ENCODE measurements at places on chromosomes 13 and 19. TPM values are rescaled to one million over a fixed set of nuclear protein-coding genes. Genes with fewer than 3 reads are reported as not detected.

Gene MATK
- polyA plus RNA-seq, result 2.7 TPM

Gene KLK15
- not detected for polyA plus RNA-seq

Gene ZNF578
- 4.2 TPM for polyA plus RNA-seq

Gene SLC5A5
- 0.05 TPM for polyA plus RNA-seq

Gene PGLYRP1
- polyA plus RNA-seq, result not detected

GRCh38 chr19:13303381-13304129 is 153.3 kb downstream of the IER2 start:
- no peak for DNase-seq

DNA sequence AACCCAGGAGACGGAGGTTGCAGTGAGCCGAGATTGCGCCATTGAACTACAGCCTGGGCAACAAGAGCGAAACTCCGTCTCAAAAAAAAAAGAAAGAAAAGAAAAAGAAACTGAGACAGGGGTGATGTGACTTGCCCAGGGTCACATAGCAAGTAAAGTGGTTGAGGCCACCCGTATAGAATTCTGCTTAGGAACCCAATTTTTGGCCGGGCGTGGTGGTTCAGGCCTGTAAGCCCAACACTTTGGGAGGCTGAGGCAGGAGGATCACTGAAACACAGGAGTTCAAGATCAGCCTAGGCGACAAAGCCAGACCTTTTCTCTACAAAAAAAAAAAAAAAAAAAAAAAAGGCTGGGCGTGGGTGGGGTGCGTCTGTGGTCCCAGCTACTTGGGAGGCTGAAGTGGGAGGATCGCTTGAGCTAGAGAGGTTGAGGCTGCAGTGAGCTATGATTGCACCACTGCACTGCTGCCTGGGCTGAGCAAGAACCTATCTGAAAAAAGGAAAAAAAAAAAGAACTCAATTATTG is 1.3 kb downstream of the SNRPA start:
- no peak for DNase-seq

DNA sequence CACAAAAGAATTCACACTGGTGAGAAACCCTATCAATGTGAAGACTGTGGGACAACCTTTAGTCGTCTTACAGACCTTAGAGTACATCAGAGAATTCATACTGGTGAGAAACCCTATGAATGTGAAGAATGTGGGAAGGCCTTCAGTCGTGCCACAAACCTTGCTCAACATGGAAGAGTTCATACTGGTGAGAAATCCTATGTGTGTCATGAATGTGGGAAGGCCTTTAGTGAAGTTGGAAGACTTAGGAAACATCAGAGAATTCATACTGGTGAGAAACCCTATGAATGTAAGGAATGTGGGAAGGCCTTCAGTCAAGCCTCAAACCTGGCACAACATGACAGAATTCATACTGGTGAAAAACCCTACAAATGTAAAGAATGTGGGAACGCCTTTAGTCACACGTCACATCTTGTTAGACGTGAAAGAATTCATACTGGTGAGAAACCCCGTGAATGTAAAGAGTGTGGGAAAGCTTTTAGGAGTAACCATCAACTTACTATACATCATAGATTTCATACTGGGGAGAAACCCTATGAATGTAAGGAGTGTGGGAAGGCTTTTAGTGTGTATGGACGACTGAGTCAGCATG is 24.0 kb upstream of the ZNF573 start:
- DNase-seq, result no peak

- no peak for DNase-seq
Measured at GRCh38 chr13:39874331-39875053, 219.0 kb downstream of the COG6 start.

GRCh38 chr13:33610438-33611120 is 207.4 kb upstream of the RFC3 start:
- no peak for DNase-seq

DNA sequence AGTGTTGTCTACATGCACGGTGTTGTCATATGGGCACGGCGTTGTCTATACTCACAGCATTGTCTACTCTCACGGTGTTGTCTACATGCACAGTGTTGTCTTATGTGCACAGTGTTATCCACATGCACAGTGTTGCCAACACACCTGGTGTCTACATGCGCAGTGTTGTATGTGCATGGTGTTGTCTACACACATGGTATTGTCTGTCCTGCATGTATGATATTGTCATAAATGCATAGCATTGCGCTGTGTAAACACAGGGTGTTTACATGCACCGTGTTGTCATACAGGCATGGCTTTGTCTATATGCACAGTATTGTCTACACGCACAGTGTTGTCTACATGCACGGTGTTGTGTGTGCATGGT is 6.8 kb downstream of the ADPRHL1 start:
- DNase-seq, result no peak

DNA sequence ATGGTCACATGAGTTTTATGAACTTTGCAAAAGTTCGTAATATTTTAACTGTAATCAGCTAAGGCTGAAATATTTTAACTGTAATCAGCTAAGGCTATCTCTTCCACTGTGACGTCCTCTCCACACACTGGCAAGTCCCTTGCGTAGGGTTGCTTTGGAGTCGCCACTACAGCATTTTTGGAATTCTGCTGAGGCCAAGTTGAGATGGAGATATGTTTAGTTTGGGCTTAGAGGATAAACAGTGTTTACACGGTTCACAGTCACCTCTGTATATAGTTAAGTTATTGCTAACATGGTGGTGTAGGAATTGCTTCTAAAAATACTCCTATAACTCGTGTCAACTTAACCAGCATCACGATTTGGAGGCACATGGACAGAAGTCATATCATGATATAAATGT is 143.6 kb upstream of the SERP2 start:
- no peak for DNase-seq

DNA sequence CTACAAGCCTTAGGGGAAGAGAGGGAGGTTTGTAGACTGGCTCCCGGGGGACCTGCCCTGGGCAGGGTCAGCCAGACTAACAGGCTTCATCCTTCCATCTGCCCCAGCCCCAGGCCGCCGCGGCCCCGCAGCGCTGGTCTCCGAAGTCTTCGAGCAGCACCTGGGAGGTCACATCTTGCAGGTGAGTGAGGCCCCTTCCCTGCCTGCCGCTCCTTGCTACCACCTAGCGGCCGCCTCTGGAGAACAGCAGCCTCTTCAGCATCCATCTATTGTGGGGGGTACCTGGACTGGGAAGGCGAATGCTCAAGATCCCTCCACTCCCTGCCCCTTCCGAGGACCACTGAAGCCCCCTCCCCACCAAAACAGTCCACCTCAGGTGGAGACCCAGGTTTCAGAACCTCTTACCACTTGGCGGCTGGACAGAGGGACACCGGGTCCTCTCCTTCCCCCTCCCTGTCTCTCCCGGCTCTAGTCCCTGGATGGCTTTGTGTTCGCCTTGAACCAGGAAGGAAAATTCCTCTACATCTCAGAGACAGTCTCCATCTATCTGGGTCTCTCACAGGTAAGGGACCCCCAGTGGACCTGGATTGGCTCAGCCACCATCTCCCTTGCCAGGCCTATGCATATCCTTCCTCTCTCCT is 12.7 kb downstream of the NPAS1 start:
- DNase-seq, result no peak

GRCh38 chr19:35352448-35353304 is 5.0 kb downstream of the FFAR1 start:
- peak; percentile 73 for DNase-seq

DNA sequence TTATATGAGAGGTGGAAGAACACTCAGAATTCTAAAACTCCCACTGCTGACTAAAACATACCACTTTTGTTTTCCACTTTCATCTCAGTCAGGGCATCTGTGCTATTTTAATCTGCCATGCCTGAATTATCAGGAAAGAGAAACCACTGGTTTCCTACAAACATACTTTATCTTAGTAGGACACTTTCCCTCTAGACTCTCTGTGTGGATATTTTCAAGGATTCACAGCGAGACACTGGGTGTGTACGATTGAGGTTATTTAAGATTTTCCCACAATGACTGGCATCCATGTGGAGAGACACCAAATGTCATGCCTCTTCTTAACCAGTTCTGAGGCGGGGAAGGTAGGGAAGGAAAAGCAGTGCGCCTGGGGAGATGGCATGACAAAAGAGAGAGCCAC is 212.2 kb downstream of the ENOX1 start:
- DNase-seq, result no peak

DNA sequence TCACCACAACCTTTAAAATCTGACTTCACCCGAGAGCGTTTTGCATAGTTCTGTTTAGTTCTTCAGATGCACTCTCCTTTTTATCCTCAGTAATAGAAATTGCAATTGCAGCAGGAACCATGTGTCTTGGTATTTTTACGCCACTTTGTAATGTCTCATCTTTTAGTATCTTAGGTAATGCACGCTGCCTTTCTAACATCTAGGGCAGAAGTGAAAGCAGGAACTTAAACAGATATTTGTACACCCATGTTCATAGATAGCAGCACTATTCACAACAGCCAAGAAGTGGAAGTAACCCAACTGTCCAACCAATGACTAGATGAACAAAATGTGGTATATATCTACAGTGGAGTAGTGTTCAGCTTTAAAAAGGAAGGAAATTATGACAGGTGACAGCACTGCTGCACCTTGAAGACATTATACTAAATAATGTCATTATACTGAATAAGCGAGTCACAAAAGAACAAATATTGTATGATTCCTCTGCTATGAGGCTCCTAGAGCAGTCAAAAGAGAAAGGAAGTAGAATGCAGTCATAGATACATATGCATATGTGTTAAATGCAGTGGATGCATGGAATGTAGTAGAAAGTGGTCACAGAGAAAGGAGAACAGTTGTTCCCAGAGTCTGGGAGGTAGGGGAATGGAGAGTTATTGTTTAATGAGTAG is 105.9 kb upstream of the GJB6 start:
- DNase-seq, result no peak

DNA sequence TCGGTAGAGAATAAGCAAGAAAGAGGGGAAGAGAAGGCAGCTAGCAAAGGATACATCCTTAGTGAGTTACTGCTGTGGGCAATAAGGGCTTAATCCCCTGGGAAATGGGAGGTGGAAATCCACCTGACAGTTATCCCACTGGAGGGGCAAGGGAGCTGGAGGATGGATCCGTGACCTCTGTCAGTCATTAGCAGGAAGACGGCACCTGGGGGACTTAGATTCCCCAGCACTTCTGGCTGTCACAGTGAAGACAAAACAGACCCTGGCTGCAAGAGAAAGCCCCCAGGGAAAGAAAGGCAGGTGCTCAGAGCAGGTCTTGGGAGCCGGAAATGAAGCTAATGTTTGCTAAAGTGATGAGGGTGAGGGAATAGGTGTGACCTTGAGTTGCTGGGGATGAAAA is 70.4 kb upstream of the MRI1 start:
- no peak for DNase-seq

DNA sequence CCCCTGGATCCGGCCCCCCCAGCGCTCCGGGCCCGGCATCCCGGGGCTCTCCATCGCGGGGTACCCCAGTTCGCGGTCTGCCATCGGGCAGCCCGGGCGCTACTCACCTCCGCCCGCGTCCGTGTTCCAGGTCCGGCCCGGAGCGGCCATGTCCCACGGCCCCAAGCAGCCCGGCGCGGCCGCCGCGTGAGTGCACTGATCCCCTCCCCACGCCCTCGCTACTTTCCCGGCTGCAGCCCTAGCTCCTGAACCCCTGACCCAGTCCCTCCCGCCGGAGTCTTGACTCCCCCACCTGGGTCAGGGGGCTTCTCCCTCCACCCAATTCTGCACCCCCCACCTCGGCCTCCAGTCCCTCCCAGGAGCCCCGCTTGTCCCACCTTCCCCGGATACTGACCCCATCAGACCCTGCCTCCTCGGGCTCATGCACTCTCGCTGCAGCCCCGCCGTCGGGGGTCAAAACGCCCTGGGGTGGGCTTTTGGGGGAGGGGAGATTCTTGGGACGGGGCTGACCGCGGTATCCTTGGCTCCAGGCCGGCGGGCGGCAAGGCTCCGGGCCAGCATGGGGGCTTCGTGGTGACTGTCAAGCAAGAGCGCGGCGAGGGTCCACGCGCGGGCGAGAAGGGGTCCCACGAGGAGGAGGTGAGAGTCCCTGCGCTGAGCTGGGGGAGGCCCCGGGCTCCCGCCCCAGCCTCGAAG is 566 bp downstream of the HMG20B start:
- no peak for DNase-seq

DNA sequence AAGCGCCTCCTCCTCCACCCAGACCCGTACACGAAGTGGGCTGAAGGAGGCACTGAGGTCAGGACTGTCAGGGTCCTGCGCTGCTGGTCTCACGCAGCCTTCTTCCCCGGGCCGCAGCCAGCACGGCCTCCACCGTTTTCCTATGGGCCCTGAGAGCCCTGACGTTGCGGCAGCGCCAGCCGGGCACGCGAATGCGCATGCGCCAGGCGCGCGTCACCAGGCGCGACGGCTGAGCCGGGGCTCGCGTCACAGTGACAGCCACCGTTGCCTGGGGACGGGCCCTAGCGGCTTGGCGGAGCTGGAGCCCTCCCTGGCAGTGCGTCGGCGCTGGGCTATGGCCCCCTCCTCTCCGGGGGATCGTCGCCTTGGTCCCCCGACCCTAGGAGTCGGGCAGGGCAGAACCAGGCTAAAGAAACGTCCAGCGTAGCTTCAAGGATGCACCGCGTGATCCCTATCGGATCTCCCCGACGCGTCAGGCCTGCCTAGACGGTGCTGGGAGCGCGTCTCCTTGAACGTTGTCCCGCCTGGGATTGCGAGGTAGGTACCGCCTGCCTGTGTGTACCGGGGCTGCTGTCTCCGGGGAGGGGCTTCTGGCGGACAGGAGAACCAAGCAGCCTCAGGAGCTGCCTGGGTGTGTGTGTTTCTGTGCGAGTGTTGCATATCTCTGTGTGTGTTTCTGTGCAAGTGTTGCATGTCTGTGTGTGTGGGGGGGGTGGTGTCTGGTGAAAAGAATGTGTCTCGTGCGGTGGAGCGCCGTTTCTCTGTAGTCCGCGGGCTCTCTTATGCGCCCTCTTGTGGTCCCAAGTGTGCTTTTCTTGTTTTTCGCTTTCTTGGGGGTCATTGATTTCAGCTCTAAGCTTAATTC is 43.2 kb downstream of the ZNF571 start:
- DNase-seq, result peak; percentile 68

GRCh38 chr19:12800466-12800770 is 1.2 kb downstream of the PRDX2 start:
- DNase-seq, result no peak

DNA sequence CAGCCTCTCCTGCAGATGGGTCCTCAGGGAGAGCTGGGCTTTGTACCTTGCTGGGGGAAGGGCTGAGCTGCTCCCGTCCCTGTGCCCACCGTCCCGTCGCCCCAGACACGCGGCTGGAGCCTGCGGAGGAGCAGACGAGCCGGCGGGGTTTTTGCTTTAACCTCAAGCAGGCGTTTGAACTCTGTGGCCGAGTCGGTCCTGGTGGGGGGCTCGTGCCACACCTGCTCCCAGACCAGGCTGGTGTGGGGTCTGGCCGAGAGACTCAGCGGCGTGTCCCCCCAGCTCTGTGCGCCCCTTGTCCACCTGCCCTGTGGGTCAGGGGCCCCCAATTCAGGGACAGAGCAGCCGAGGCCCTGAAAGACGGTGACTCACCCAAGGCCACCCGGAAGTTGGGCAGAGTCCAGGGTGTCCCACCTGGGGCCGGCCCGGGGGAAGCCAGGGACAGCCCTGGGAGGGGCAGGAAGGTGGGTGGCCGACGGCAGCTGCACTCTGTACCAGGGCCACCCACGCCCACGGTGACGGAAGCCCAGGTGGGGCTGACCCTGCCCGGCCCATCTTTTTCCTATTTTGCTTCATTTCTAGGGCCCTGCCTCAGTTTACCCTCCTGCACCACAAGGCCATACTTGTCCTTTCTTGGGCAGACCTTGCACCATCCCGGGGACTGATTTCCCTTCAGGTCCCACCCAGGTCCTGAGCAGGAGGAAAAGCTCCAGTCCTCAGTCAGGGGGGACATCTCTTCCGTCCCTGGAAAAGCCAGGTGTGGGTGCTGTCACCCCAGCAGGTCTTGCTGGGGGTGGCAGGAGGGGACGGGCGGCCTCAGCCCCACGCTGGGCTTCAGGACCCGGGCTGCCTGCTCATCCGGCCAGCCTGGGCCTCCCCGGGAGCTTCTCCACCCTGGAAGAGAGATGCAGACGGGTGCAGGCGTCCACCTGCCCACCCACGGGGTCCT is 5.3 kb downstream of the EFNA2 start:
- no peak for DNase-seq
